ENCODE measurements at places on chromosomes 1 and 21. TPM values are rescaled to one million over a fixed set of nuclear protein-coding genes. Genes with fewer than 3 reads are reported as not detected.

The SYPL2 gene
- 17.8 TPM for total RNA-seq

The CELA3B gene
- total RNA-seq: not detected

DNA sequence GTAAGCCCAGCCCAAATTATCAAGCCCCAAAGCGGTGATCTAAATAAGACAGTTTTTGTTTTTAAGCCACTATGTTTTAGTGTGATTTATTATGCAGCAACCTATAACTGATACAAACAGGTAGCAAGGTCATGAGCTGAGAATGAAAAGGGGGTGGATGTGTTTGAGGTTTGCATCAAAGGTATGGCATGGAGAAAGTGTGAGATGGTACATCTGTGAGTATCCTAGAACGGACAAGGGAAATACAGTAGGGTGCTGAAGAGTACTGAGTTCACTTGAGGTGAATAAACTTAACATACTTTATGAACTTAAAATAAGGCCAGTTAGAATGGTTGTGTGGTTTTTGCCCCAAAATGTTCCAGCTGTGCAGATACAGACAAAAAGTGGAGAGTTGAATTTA lies 286.0 kb upstream of the B3GALT2 start:
- no peak for DNase-seq

DNA sequence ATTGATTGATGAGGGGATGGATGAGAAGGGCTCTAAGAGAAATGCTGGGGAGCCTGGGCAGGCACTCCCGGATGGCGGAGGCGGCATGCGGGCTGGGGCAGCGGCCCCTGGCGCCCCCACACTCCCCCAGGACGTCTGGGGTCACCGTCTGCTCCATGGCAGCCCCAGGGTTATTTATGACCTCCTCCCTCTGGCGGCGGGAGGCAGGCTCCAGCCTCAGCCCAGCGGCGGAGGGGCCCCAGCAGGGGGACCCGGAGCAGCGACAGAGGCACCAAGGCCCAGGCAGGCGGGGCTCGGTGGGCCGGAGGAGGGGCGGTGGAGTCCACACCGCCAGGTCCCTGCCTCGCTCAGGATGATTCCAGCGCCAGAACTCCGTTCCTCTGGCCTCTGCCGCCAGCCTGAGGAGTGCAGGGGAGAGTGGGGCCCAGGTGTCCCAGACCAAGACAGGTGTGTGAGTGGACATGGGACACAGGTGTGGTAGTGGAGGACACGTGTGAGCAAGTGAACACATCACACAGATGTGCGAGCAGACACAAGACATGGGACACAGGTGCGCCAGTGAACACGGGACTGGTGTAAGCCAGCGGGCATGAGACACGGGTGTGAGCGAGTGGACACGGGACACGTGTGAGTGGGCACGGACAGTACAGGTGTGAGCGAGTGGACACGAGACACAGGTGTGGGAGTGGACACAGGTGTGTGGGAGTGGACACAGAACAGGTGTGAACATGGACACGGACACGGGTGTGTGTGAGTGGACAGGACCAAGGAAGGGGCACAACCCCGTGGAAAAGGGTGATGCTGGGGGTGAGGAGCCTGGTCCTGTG lies 2.5 kb upstream of the SAMD11 start:
- peak; percentile 93 for DNase-seq

GRCh38 chr1:24085546-24085945 lies 26.4 kb downstream of the MYOM3 start:
- DNase-seq: no peak
